Sigmoid colon (tissue), 7 donors: ENCODE measurements at places on chromosomes 1 and 21. TPM values are rescaled to one million over a fixed set of nuclear protein-coding genes. Genes with fewer than 3 reads are reported as not detected.

Gene PFKL
- total RNA-seq, result 69.8 TPM

Gene KCNE1
- 2.9 TPM for total RNA-seq

Gene HOOK1
- 1.1 TPM for total RNA-seq

Gene OR10T2
- total RNA-seq, result not detected

Gene FAM151A
- not detected for total RNA-seq

GRCh38 chr1:71737768-71738167 lies 544.6 kb downstream of the NEGR1 start:
- no peak for DNase-seq

- DNase-seq, result no peak
Measured at GRCh38 chr1:94901841-94902240, 25.1 kb downstream of the CNN3 start.

DNA sequence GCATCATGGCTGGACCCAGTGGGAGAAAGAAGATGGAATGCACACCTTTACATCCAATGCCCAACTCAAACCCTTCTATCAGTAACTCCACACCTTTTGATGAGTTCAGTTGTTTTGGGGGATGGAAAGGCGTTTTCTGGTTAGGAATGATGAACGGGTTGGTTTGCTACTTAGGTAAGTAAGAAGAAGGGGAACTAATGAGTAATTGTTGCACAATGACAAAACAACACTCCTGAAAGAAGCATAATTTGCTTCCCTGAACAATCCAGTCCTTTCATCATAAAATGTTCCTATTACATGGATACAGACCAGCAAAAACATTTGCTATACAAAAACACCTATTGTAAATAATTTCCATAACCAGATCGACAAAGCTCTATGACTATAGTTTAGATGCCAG lies 35.9 kb upstream of the NFIA start:
- DNase-seq, result no peak

DNA sequence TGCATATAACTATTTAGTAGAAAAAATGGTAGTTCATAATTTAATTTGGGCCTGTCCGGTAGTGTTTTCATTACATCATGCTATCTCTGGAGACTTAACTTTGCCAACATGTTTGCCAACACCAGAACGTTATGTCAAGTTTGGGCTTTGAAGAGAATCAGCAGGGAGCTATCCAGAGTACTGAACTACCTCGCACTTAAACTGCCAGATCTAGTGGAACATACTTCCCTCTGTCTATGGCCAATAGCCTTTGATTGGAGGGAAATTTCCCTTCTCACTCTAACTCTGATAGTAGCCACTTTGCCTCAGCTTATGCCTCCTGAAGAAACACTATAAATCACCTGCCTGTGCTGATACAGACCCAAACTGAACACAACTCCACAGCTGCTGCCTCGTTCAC lies 10.0 kb downstream of the LRRC53 start:
- DNase-seq, result no peak

DNA sequence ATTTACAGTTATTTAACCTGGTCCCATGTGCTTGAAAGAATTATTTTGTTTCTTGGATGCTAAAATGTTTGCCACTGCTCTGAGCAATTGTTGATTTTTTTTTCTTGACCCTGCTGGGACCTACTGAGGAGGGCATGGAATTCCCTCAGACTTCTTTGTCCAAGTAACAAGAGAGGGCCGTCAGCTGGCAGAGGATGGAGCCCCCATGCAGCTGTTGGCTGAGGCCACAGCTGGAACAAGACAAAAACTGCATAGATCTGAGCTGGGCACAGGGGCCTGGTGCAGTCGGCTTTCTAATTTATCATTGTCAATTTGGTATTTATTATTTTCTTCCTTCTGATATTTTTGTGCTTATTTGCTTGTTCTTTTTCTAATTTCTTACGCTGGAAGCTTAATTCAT lies 39.6 kb upstream of the ABCG1 start:
- DNase-seq, result no peak

GRCh38 chr1:35557118-35557610 lies at the start of gene KIAA0319L:
KIAA0319L (minus strand) TSS chr1:35557403; CDS start chr1:35554491, 2,912 bp downstream.
- DNase-seq, result peak; percentile 94

GRCh38 chr1:3914911-3915310 lies 14.8 kb upstream of the C1orf174 start:
- no peak for DNase-seq

GRCh38 chr1:39491146-39491921 lies at the start of gene BMP8A:
BMP8A (plus strand) TSS chr1:39491636; CDS start chr1:39491992, 356 bp downstream.
- DNase-seq, result peak; percentile 75

GRCh38 chr1:192852001-192852947 lies 43.4 kb downstream of the RGS2 start:
- no peak for DNase-seq

DNA sequence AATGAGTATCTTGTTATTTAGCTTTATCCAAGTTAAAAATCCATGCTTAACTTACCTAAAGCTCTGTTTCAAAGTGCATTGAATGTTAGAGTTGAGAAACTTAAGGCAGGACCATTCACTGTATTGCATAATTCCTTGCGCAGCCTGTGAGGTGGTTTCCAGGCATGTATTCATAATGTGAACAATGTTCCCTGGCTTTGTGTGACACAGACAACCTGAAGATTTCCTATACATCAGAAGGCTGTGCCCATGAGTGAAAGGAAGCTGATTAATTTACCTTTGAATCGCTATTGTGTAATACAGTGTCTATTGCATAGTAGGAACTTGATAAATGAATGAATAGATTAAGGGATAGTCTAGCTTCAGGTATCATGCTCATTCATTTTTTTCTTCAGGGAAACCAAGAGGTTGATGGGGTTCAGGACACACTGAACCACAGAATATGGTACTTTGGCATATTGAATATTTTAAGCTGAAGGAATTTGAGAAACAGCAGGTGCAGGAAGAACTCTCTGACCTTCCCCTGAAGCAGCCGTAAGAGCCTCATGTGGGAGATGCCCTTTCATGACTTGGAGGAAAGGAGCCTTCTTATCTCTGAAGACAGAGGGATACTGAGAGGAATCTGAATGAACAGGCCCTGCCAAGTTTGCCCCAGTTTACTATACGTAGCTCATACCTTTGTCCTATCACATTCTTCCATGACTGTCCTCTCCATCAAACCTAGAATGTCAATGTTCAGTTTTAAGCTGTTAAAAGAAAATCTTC lies 88.6 kb upstream of the GNG12 start:
- no peak for DNase-seq
